ENCODE measurements at places on chromosomes 7 and 10.
A peak's percentile ranks its signal among the peaks of the same experiment; 100 is the strongest.

- no peak for DNase-seq
Measured at GRCh38 chr10:43461950-43462349, 25.0 kb downstream of the ZNF487 start.

- no peak for DNase-seq
Measured at GRCh38 chr10:71515531-71516172, 118.9 kb downstream of the CDH23 start.

GRCh38 chr7:24965831-24966708, 13.9 kb downstream of the OSBPL3 start:
- no peak for DNase-seq

GRCh38 chr7:24979470-24979862, 512 bp downstream of the OSBPL3 start:
- peak; percentile 53 for DNase-seq

DNA sequence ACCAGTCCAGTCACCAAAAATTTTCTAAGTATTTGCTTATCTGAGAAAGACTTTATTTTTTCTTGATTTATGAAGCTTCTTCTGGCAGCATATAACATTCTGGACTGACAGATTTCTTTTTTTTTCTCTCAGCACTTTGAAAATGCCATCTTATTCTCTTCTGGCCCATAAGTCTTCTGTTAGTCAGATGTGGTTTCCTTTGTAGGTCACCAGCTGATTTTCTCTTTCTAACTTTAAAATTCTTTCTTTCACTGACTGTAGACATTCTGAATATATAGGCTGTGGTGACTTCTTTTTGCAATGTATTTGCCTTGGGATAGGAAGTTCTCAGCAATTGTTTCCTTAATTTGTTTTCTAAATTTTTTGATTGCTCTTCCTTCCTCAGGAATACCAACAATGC, 172.5 kb downstream of the CCDC7 start:
- no peak for DNase-seq

Measured in stimulated activated CD8-positive, alpha-beta memory T cell treated with anti-CD3 and anti-CD28 coated beads, Interleukin-15, amount 100 ng/mL, for 24 hours (primary cell).